AG04449 (cell line): ENCODE measurements at places on chromosomes 7 and 10.
A peak's percentile ranks its signal among the peaks of the same experiment; 100 is the strongest.

GRCh38 chr7:55827577-55827976, 35.0 kb downstream of the SEPTIN14 start:
- no peak for DNase-seq

- DNase-seq: no peak
These were observed 85.0 kb downstream of the PRKCQ start for GRCh38 chr10:6494936-6495592.

- DNase-seq: no peak
These were observed 21.4 kb downstream of the BCCIP start for GRCh38 chr10:125844751-125845221.

- DNase-seq: no peak
These were observed 301.3 kb downstream of the REEP3 start for GRCh38 chr10:63822496-63822895.

GRCh38 chr10:17214971-17215781, 12.9 kb upstream of the VIM start:
- peak; percentile 91 for DNase-seq

DNA sequence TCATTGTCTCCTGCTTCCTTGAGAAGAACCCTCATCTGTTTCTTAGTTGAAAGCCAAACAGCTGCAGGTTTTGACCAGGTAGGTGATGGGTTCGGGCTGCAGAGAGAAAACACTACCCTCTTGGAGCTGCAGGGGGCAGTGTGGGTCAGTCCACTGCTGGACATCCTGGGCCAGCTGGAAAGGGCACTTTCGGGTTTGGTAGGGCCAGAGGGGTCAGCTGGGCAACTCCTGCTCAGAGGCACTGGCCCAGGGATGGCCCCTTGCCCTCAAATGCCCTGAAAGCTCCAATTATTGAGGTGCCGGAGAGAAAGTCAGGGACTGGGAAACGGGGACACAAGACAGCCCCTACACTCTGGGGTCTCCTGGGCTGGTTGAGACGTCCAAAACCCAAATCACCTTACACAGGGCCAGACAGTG, 90.7 kb downstream of the MKI67 start:
- no peak for DNase-seq
